Peyer's patch (tissue), 4 donors: ENCODE measurements at places on chromosomes 7 and 10. TPM values are rescaled to one million over a fixed set of nuclear protein-coding genes. Genes with fewer than 3 reads are reported as not detected.

DNA sequence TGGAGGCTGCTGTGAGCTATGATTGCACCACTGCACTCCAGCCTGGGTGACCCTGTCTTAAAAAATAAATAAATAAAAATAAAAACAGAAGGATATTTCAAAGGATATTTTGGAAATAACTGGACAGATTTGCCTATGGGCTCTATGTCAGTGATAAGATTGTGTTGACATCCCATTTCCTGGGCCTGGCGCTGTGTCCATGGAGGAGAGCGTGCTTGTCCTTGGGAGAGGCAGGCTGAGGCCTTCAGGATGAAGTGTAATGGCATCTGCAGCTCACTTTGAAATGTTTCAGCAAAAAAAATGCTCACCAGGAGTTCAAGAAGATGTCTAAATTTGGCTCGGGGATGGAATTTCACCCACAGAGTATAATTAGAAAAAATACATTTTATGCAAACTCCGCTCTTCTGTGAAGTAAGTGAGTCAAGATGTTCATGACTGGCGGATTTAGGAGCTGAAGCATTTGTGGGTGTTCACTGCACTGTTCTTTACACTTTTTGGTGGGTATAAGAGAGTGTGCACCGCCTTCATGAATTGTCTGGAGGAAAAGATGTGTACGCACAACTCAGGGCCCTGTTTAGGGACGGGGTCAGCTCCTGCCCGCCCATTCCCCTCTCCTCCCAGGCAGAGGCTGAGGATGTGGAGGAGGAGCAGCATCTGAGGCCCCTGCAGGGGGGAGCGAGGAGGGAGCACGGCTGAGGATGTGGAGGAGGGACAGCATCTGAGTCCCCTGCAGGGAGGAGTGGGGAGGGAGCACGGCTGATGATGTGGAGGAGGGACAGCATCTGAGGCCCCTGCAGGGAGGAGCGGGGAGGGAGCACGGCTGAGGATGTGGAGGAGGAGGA is 18.5 kb upstream of the FOXL3 start:
- DNase-seq = no peak

GRCh38 chr7:44048031-44048795 is 3.7 kb downstream of the DBNL start:
- no peak for DNase-seq

Gene CAV1
- total RNA-seq = 33.0 TPM

DNA sequence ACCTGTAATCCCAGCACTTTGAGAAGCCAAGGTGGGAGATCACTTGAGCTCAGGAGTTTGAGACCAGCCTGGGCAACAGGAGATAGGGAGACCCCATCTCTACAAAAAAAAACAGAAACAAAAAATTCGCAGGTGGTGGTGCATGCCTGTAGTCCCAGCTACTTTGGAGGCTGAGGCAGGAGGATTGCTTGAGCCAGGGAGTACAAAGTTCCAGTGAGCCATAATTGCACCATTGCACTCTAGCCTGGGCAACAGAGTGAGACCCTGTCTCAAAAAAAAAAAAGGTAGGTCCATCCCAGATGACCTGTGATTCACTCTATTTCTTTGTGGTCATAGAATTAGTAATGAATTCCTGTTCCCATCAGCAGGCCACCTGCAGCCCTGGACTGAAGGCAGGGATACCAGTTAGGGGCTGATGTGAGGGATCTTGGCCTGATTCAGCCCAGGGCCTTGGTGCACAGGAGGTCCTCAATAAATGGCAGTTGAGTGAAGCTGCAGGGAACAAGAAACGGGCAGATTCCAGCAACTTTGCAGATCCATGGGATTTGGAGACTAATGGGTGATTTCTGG is at the start of gene MYH16:
Gene MYH16, plus strand, starts transcription at position 364 of the 570 bp plus-strand sequence.
- no peak for DNase-seq

DNA sequence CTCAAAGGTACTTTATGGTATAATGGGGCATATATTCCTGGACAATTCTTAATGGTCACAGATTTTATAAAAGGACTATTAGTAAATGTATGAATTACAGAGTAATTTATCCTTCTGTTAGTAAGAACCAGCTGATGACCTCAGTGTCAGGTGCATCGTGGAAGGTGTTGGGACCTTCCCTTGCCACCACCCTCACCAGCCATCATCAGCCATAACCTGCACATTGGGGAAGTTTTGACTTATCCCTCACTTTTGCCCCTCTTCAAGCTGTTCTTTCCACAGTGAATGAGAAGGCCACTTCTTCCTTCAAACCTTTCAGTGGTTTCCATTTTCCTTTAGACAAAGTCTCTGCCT is 52.2 kb downstream of the FIGNL1 start:
- DNase-seq = no peak
